ENCODE measurements at places on chromosomes 13 and 19.

DNA sequence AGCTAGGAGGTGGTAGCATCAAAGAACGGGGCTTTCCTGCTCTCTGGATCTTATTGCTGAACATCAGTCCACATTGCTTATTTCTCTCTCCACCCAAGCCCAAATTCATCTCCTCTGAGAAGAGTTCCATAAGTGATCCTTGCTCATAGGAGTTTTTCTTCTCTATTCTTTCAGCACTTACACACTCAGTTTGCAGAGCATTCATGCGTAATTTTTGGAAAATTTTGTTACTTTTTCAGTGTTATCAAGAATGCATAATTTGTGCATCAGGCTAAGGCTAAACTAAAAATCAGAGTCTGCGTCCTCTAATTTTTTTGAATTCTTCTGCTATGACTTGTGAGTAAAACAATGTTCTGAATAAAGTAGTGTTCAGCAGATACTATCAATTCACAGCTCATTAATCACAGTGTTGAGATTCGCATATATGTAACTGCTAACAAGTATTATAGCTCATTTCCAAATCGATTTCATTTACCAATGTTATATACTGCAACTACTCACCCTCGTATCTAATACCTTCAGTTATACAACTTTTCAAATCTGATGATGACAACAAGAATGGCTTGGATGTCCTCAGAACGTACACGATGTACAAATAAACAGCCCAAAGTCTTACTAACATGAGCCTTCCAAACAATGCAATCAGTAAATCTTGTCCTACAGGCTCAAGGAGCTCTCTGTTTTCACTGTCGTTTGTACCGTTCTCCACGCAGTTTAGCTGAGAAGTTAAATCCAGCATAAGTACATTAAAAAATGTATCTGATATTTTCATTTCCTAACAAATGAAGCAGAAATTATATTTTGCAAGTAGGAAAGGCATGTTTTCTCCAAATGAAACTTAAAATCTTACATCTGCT, 36.4 kb upstream of the STARD13 start:
- no peak for DNase-seq

DNA sequence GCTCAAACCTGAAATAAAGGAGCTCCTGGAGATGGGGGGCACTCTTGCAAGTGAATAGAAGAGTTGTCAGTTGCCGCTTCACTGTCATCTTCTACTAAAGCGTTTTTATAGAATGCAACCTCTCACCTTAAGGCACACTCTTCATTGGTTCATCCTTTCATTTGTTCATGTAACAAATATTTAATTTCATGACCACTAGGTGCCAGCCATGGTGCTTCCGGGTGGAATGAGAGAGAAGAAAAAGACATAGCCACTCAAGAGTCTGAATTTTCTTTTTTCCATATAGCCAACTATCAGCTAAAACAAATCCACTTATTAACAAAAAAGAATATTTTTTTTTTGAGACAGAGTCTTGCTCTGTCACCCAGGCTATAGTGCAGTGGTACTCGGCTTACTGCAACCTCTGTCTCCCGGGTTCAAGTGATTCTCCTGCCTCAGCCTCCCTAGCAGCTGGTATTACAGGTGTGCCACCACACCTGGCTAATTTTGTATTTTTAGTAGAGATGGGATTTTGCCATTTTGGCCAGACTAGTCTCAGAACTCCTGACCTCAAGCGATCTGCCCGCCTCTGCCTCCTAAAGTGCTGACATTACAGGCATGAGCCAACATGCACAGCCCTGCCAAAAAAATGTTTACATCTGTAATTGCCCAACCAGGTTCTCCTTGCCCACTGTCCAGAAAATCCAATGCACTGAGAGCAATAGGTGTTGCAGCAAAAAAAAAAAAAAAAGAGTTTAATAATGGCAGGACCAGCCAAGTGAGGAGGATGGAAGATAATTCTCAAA, 22.1 kb upstream of the SACS start:
- no peak for DNase-seq

- no peak for DNase-seq
These were observed 7.3 kb downstream of the RASAL3 start for GRCh38 chr19:15456871-15457700.

GRCh38 chr19:35281303-35281702, 1.0 kb upstream of the HAMP start:
- DNase-seq, result no peak

- no peak for DNase-seq
These were observed 134.7 kb upstream of the GPR12 start for GRCh38 chr13:26895081-26895807.

- DNase-seq, result no peak
These were observed 2163.1 kb upstream of the PCDH20 start for GRCh38 chr13:63578796-63579195.

DNA sequence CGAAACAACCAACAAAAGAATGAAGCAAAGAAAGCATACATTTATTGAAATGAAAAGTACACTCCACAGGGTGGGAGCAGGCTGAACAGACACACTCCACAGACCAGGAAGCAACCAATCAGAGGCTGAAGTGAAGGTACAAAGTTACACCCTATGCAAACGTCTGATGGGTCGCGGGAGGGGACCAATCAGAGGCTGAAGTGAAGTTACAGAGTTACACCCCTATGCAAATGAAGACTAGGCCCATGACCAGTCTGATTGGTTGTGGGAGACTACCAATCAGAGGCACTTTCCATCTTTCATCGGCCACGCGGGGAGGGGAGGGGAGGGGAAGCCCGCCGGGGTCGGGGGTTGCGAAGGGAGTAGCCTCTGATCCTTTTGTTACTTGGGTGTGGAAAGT, 12.4 kb upstream of the FBL start:
- no peak for DNase-seq

GRCh38 chr19:5825178-5825577, 14.3 kb downstream of the FUT6 start:
- DNase-seq, result no peak

DNA sequence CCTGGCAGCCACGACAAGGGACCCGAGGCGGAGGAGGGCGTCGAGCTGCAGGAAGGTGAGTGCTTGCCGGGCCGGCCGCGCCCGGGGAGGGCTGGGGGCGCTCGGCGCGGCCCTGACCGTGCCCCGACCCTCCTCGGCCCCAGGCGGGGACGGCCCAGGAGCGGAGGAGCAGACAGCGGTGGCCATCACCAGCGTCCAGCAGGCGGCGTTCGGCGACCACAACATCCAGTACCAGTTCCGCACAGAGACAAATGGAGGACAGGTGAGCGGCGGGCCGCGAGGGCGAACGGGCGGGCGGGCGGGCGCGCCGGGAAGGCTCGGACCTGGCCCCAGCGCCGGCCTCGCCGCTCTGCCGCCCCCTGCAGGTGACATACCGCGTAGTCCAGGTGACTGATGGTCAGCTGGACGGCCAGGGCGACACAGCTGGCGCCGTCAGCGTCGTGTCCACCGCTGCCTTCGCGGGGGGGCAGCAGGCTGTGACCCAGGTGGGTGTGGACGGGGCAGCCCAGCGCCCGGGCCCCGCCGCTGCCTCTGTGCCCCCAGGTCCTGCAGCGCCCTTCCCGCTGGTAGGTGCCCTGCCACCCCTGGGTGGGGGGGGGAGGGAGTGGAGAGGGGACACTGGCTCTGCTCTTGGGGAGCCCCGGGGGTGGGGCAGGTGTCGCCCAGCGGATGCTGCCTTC, 816 bp downstream of the USF2 start:
- DNase-seq, result no peak

DNA sequence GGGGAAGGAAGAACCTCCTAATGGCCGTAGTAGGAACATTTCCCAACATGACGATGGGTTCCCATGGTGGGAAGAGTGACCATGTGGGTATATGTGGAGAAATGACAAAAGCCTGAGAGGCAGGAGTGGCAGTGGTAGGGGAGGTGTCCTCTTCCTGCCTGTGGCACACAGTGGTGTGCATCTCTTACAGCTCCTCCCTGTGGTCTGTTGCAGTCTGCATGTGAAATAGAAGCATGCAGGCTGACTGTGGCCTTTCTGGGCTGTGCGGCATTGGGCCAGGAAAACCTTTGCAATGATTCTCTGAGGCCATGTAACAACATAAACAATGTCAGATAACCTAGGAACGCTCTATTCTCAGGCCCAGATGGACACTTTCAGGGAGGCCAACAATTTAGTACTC, 84.0 kb downstream of the LACC1 start:
- DNase-seq, result no peak

GRCh38 chr19:29872224-29872731, 60.5 kb downstream of the CCNE1 start:
- DNase-seq, result no peak

DNA sequence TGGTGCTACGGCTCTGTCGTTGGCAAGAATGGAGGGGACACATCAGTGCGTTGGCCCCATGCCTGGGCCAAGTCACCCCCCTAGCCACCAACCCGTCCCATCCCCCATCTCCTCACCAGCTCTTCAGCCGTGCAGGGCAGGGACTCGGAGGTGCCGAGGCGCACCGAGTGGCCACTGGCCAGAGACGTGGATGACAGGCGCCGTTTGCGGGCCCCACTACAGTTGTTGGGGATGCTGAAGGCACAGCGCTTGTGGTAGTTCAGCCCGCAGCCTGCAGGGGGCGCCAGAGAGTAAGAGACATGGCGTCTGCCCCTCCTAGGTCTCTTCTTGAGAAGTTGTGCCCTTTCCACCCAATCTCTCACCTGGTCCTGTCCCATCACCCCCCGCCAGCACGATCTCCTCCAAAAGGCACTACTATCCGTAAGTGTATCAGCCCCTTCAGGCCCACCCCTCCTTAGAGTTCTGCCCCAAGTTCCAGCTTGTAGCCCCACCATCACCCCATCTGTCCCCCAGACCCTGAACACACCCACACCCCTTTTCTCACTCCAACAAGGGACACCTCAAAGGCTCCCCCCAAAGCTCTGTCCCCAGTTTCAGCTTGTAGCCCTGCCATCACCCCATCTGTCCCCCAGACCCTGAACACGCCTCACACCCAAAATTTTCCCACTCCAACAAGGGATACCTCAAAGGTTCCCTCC, 12.4 kb downstream of the PRKD2 start:
- DNase-seq, result no peak

DNA sequence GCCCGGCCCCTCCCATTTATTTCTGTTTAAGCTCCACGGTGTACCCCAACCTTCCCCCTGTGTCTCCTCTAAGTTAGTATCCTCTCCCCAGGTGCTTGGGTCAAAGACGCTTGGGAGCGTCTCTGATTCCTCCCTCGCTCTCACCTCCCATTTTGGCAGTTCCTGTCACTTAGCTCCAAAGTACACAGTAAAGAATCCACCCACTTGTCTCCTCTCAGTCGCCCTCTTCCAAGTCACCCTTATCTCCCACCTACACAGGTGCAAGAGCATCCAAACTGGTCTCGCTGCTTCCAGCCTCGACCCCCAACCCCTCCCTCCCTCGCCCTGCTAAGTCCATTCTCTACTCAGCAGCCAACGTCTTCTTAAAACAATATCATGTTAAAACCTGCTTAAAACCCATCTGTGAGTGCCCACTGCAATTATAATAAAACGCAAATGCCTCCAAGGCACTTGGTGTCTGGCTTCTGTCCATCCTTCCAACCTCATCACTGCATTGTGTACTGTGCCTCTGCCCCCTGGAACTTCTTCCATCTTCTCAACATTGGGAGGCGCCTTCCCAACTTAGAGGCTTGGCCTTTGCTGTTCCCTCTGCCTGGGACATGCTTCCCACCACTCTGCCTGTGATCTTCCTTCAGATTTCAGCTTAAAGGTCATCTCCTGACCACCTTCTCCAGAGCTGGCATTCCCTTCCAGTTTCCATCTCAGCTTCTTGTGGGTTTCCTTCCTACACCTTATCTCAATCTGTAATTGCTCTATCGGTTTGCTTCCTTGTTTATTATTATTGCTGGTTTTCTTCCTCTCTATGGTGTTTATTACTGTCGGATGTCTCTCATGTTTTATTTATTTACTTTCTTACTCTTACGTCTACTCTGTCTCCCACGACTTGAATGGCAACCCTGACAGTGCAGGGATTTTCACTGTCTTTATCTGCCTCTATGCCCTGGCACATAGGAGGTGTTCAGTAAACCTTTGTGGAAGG, 9.5 kb upstream of the KLK14 start:
- no peak for DNase-seq

Data from NCI-H1436 treated with DMSO at 0.1 percent for 48 hours (cell line).